Activated T-helper 1 cell treated with anti-CD3 and anti-CD28 coated beads, Interleukin-12 subunit alpha, Interleukin-12 subunit beta, Interleukin-2, Interleukin-4 antibody, amounts not matched to agents 30 ng/mL and 10 ng/mL and 1 ng/mL, durations not matched to agents 14 hours and 24 hours and 36 hours (primary cell): ENCODE measurements at places on chromosomes 5 and 9.

DNA sequence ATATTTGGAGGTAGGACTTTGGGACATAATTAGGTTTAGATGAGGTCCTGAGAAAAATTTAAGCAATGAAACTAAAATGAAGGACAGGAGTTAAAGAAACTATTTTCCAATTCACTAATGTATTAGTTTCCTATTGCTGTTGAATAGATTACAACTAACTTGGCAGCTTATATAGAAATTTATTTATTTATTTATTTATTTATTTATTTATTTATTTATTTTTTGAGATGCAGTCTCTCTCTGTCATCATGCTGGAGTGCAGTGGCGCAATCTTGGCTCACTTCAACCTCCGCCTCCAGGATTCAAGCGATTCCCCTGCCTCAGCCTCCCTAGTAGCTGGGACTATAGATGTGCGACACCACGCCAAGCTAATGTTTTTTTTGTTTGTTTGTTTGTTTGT lies 182.4 kb upstream of the ADCY2 start:
- DNase-seq = no peak
- no peaks in the 10 kb centered on the region for H3K36me3 ChIP-seq
- H3K27me3 ChIP-seq = no peaks in the 10 kb centered on the region
- no peaks in the 10 kb centered on the region for H3K4me1 ChIP-seq
- H3K27ac ChIP-seq = no peak overlapping the region

GRCh38 chr5:18305288-18305924 lies 671.1 kb downstream of the TAF11L14 start:
- H3K4me1 ChIP-seq = no peaks in the 10 kb centered on the region
- no peaks in the 10 kb centered on the region for H3K27me3 ChIP-seq
- DNase-seq = no peak
- H3K27ac ChIP-seq = no peak overlapping the region
- H3K36me3 ChIP-seq = no peaks in the 10 kb centered on the region

DNA sequence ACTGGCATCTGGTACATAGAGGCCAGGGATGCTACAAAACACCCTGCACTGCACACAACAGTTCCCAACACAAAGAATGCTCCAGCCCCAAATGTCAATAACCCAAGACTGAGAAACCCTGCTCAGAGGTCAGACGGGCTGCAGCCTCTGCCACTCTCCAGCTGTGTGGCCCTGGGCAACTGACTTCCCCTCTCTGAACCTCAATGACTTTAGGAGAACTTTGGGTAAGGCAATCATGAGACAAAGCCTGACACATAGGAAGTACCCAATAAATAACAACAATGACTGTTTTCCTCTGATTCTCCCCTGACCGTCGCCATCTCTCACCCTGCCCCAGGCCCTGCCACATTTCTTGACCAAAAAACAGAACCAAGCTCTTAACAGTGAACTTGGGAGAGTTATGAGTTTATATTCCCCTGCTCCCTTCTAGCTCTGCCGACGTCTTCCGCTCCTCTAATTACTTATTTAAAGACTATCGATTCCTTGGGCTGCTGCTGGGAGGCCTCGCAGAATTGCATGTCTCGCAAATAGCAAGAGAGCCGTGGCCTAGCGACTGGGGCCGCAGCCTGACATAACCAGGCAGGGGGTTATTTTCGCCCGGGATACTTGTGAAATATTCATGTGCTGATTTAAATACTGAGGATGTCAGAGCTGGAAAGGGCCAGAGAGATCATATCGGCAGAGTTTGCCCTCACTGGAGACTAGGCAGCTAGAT lies 24.5 kb upstream of the CRB2 start:
- no peaks in the 10 kb centered on the region for H3K36me3 ChIP-seq
- DNase-seq = no peak
- H3K27me3 ChIP-seq = no peaks in the 10 kb centered on the region
- no peak overlapping the region for H3K27ac ChIP-seq
- peaks cover 8% of the 10 kb centered on the region for H3K4me1 ChIP-seq

DNA sequence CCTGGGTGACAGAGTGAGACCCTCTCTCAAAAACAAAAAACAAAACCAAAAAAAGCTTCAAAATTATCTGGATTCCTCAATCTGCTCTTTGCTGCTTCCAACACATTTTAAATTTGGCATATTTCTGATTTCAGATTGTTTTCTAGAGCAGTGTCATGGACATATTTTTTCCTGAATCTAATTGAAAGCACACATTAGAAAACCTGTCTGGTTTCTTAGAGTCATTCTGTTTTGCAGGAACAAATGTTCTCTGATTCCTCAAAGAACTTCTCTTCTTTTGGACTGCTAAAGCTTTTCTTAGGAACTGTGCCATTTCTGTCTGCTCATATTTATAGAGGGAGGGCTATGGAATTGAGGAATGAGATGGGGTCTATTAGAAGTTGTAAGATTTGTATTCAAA lies 81.6 kb downstream of the RAI14 start:
- no peak overlapping the region for H3K27ac ChIP-seq
- peaks cover 2% of the 10 kb centered on the region for H3K27me3 ChIP-seq
- DNase-seq = no peak
- no peaks in the 10 kb centered on the region for H3K4me1 ChIP-seq
- no peaks in the 10 kb centered on the region for H3K36me3 ChIP-seq

DNA sequence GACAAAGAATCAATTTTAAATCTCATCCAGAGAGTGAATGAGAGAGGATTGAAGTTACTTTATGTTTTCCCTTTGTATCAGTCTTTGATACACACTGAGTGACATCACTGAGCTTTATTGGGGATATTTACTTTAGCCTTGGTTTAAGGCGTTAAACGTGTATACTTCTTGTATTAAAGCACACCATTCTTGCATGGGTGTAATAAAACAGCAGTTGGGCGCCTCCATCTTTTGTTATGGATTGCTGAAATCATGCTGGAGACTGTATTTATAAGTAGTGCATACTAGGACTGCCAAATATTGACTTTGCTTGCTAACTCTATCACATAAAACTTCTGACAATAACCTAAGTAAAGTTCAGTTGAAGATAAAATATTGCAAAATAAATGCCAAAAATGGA lies 1755.8 kb upstream of the WWC1 start:
- H3K4me3 ChIP-seq = no peak overlapping the region
- H3K36me3 ChIP-seq = no peaks in the 10 kb centered on the region
- H3K4me1 ChIP-seq = no peaks in the 10 kb centered on the region
- no peaks in the 10 kb centered on the region for H3K27me3 ChIP-seq
- no peak for DNase-seq
- no peak overlapping the region for H3K27ac ChIP-seq

DNA sequence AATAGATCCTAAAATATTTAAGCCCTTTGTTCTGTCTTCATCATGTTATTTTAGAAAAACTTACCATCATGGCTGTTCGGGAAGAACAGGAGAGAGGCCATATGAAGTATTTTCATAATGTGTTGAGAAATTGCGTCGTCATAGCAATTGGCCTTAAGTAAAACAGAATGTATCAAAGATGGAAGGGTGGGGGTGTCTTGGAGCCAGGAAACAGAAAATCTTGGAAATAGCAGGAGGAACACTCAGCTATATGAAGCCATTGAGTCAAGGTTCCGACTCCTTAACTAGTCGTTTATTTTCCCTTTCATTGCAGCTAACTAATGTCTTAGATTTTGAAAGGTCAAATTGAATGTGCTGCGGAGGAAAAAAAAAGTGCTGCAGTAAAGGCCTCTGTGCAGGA lies 1.3 kb downstream of the SPTAN1 start:
- no peak for DNase-seq
- no peak overlapping the region for H3K4me3 ChIP-seq
- no peaks in the 10 kb centered on the region for H3K27me3 ChIP-seq
- peaks cover 51% of the 10 kb centered on the region for H3K4me1 ChIP-seq
- H3K36me3 ChIP-seq = peaks cover 8% of the 10 kb centered on the region

- no peak overlapping the region for H3K4me3 ChIP-seq
- peaks cover 2% of the 10 kb centered on the region for H3K27me3 ChIP-seq
- no peaks in the 10 kb centered on the region for H3K4me1 ChIP-seq
- no peaks in the 10 kb centered on the region for H3K36me3 ChIP-seq
Measured at GRCh38 chr5:7420510-7421280, 24.8 kb downstream of the ADCY2 start.

- no peaks in the 10 kb centered on the region for H3K27me3 ChIP-seq
- H3K36me3 ChIP-seq = no peaks in the 10 kb centered on the region
- H3K4me3 ChIP-seq = no peak overlapping the region
Measured at GRCh38 chr5:27571681-27572080, 533.3 kb upstream of the CDH9 start.

DNA sequence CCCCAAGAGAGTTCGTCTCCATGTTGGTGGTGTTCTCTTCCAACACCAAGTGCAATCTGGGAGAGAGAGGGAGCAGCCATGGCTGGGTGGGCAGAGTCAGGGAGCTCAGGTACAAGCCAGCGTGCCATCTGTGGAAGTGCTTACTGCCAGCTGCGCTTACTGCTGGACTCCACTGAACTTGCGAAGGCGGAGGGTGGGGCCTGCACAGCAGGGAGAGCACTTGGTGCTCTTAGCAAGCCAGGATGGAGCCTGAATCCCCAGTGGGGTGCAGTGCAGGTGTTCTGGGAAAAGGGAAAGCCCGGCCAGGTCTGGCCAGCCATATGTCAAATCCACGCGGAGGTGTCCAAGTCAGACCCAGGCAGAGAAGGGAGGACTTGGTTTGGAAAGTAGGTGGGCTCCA lies 142.0 kb downstream of the FANCC start:
- H3K4me1 ChIP-seq = peaks cover 17% of the 10 kb centered on the region
- DNase-seq = no peak
- H3K27ac ChIP-seq = no peak overlapping the region
- H3K36me3 ChIP-seq = peaks cover 2% of the 10 kb centered on the region

GRCh38 chr5:1003296-1003937 lies 5.2 kb upstream of the NKD2 start:
- H3K4me1 ChIP-seq = peaks cover 5% of the 10 kb centered on the region
- no peak for DNase-seq
- no peaks in the 10 kb centered on the region for H3K36me3 ChIP-seq
- H3K4me3 ChIP-seq = peak overlapping the region; percentile 37

GRCh38 chr5:134451936-134452505 lies 40.3 kb upstream of the CDKN2AIPNL start:
- H3K27me3 ChIP-seq = peaks cover 11% of the 10 kb centered on the region
- no peak for DNase-seq
- H3K4me3 ChIP-seq = no peak overlapping the region
- H3K36me3 ChIP-seq = no peaks in the 10 kb centered on the region

DNA sequence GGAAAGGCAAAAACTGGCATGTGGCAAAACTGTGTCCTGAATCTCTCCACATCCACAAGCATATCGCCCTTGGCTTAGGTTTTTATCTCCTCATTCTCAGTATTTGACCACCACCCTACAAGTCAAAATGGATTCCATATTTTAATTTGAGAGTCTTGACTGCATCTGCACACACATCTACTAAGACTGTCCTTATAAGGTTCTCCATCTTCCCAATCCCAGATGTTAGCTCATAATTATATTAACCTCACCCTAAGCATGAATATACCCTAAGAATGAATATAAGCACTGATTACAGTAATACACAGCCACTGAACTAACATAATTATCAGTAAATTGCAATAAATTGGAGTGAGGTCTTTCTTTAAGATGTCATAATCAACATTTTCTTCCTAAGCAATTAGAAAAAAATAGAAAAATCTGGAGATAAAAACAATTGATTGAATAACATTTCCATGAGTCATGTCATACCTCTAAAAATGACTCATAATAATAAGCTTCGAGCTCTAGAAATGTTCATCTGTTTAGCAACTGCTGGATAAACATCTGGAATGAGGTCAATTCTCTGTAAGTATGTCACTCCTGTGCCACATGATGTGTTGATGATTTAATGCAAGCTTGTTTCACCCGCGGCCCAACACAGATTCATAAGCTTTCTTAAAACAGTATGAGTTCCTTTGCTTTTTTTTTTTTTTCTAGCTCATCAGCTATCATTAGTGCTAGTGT lies 39.9 kb upstream of the PAM start:
- no peak for DNase-seq
- no peak overlapping the region for H3K27ac ChIP-seq
- H3K4me3 ChIP-seq = no peak overlapping the region
- no peaks in the 10 kb centered on the region for H3K4me1 ChIP-seq
- H3K36me3 ChIP-seq = no peaks in the 10 kb centered on the region

DNA sequence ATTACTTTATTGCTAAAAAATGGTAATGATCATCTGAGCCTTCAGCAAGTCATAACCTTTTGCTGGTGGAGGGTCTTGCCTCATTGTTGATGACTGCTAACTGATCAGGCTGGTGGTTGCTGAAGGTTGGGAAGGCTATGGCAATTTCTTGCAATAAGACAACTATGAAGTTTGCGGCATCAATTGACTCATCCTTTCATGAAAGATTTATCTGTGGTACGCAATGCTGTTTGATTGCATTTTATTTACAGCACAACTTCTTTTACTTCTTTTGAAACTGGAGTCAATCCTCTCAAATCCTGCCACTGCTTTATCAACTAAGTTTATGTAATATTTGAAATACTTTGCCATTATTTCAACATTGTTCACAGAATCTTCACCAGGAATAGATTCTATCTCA lies 58.3 kb upstream of the ACO1 start:
- no peak overlapping the region for H3K27ac ChIP-seq
- no peak for DNase-seq
- no peaks in the 10 kb centered on the region for H3K36me3 ChIP-seq
- no peaks in the 10 kb centered on the region for H3K4me1 ChIP-seq
- H3K27me3 ChIP-seq = peaks cover 5% of the 10 kb centered on the region

DNA sequence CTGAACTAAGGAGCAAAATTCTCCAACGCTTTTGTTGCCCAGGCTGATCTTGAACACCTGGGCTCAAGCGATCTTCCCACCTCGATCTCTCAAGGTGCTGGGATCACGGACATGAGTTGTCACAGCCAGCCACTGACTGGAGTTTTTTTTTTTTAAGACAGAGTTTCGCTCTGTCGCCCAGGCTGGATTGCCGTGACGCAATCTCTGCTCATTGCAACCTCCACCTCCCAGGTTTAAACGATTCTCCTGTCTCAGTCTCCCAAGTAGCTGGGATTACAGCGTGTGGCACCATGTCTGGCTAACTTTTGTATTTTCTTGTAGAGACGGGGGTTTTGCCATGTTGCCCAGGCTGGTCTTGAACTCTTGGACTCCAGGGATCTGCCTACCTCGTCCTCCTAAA lies 58.2 kb downstream of the EHMT1 start:
- no peak overlapping the region for H3K27ac ChIP-seq
- H3K4me1 ChIP-seq = peaks cover 11% of the 10 kb centered on the region
- no peak overlapping the region for H3K4me3 ChIP-seq
- H3K36me3 ChIP-seq = peaks cover 7% of the 10 kb centered on the region

- peaks cover 18% of the 10 kb centered on the region for H3K27me3 ChIP-seq
- H3K27ac ChIP-seq = no peak overlapping the region
- no peaks in the 10 kb centered on the region for H3K4me1 ChIP-seq
- no peaks in the 10 kb centered on the region for H3K36me3 ChIP-seq
- DNase-seq = no peak
Measured at GRCh38 chr5:102718819-102719218, 36.3 kb upstream of the PAM start.

- H3K27me3 ChIP-seq = peaks cover 2% of the 10 kb centered on the region
- no peak for DNase-seq
- peaks cover 38% of the 10 kb centered on the region for H3K4me1 ChIP-seq
- H3K4me3 ChIP-seq = no peak overlapping the region
- H3K36me3 ChIP-seq = peaks cover 11% of the 10 kb centered on the region
Measured at GRCh38 chr9:127550751-127551150, 61.3 kb upstream of the STXBP1 start.
